Fibroblast of lung (primary cell): ENCODE measurements at places on chromosomes 1 and 21.

- no peak for DNase-seq
These were observed 57.8 kb downstream of the KCNJ15 start for GRCh38 chr21:38314558-38314957.

DNA sequence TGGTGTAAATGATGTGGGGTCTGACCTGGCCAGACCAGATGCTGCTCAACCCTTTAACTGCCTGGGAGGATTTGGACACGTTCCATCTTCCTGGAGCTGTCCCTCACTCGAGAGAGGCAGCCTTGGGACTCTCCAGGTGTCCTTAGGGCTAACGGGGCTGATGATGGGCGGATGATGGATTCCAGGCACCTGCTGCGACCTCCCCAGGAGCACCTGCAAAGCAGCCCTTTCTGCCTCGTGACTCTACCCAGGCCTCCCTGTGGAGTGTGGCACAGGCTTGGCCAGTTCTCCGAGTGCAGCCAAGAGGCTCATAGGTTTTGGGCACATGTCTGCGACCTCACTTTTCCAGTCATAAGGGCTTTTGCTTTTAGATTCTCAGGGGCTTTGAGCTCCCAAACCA lies 12.3 kb upstream of the TRIM17 start:
- DNase-seq: no peak

GRCh38 chr1:15540186-15540585 lies 13.5 kb downstream of the DNAJC16 start:
- DNase-seq: peak; percentile 75

- DNase-seq: no peak
These were observed 89.3 kb downstream of the PAX7 start for GRCh38 chr1:18719786-18720451.

DNA sequence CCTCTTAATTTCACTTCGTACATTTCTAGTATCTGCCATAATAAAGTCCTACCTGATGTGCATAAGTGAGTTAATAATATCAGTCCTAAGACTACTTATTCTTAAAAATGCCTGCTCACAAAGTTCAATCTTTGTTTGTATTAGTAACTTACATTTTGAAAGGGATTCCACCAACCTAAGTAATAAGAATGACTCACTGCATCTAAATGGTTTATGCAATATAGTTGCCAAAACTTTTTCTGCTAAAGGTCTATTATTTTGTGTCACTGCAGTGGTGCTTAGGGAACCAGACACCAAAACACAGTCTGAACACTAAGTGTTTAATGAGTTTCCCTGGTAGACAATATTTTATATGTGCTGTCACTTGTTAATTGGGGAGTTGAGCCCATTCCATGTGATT lies 1.8 kb downstream of the ZNF669 start:
- DNase-seq: peak; percentile 57

GRCh38 chr1:218436997-218437396 lies 91.9 kb downstream of the TGFB2 start:
- no peak for DNase-seq

- DNase-seq: no peak
These were observed 219.4 kb downstream of the LRRC7 start for GRCh38 chr1:69787151-69787550.

DNA sequence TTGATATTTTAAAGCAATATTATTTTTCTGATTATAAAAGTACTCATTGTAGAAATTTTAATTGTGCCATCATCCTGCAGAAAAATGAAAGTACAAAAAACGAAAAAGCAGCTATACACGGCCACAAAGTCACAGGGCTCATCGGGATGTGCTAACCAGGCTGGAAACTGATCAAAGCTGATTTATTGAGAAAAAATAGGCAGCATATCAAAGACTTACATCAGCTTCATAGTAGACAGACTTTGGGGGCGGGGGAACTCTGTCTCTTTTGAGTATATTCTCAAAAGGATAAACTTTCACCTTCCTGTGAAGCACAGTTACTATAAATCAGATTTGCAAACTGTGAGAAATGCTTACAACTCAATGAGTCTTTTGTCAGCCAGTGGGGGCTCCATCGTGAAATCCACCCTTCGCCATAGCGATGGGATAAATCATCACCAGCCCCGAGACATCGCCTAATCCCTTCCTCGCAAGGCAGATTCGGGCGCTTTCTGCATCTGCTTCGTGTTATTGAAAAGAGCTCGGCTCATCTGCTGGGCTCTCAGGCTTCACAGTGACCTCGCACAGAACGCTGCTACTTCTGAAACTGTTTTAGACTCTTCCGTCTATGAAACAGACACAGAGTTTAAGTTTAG lies 69.2 kb upstream of the ERG start:
- DNase-seq: peak; percentile 77

GRCh38 chr1:148308832-148309458 lies 156.9 kb upstream of the NBPF11 start:
- no peak for DNase-seq

DNA sequence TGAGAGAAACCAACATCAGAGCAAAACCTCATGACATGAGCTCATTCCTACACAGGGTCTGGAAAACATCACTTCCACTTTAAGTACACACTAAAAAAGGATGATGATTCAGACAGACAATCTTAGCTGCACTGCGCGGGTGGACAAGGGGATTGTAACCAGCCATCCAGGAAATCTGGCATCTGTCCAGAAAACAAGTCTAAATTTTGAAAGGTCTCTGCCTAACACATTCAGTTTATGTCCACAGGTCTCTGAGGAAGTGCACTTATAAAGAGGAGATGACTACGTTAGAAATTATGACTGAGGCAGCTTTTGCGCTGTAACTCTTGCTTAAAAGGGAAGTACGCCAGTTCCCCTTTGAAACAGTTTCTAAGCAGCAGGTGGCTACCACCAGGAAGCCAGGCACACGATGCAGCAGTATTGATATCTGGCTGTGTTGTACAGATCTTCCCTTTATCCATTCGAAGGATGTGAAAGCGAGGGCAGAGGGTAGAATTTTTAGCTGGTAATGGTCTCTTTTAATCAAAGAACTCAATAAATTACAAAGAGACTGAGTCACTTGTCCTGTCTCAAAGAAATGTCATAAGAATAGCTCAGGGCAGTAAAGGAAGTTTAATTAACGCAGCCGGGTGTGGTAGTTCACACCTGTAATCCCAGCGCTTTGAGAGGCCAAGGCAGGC lies 128.0 kb downstream of the SETD4 start:
- peak; percentile 85 for DNase-seq

DNA sequence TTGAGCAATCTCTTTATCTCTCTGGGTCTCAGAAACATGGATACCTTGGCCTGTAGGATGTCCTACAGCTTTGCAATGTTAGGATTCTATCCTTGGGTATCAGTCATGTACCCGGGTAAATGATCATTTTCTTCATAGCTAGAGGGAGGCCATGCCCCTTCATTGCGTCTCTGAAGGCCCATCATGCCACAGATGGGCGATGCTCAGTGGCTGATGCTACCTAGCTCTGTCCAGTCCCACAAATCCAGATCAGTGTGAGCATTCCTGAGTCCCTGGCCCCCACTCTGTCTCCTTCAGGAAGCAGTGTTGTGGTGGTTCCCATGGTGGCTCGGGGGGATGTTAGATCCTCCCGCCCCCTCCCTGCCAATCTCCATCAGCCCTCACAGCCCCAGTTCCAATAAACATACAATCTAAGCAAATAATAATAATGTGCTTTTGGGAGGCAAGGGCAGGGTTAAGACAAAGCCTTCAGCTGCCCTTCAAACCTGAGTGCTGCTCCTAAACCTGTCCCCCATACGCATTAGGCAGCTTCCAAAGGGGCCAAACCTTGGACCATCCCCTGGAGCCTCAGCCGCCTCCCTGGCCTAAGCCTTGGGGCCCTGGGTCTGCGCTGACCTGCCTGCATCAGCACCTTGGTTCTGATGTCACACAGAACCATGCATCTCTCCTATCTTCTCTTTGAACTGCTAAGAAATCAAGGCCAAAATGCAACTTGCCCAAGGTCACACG lies 681 bp upstream of the GPR61 start:
- no peak for DNase-seq

GRCh38 chr1:21509351-21510112 lies at the start of gene ALPL:
ALPL (plus strand) TSS chr1:21509423; CDS start chr1:21554082, 44,659 bp downstream.
- DNase-seq: no peak

- DNase-seq: peak; percentile 87
These were observed 18.4 kb upstream of the COL6A2 start for GRCh38 chr21:46079352-46080170.

GRCh38 chr1:110604586-110605148 lies 1.5 kb downstream of the KCNA2 start:
- DNase-seq: no peak

- no peak for DNase-seq
These were observed 73.6 kb downstream of the ROR1 start for GRCh38 chr1:63847308-63847910.

DNA sequence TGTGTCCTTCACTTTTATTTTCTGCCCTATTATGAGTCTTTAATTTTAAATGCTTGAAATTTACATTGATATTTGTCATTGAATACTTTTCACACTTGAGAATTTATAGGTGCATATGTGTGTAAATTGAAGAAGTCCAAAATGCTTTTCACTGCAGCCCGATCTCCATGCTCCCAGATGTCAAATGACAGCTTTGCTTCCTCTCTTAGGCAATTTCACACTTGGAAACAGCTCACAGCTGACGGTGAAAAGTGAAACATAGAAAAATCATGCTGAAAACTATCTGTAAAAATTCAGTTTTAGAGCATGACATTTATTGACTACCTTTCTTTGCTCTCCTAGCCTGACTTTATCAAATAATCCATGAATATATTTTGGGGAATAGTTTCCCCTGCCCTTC lies 196.0 kb downstream of the RPS6KC1 start:
- DNase-seq: no peak

- DNase-seq: no peak
These were observed 397.8 kb upstream of the VAMP3 start for GRCh38 chr1:7373251-7373650.

- DNase-seq: no peak
These were observed 43.8 kb downstream of the STPG1 start for GRCh38 chr1:24369801-24370200.

DNA sequence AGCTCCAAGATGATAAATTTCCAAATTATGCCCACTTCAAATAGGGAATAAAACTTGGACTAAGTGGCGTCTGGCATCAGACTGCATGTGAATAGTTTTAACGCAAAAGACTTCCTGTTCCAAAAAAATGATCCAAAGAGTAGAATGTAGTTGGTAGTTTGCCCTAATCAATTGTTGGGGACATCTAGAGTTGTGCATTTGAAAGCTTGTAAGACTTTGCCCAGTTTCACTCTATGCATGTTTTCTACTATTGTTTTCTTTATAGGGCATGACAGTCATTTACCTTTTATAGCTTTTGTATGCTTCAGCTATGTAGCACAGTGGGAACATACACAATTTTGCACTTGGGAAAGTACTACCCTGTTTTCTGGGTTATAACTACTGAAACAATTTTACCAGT lies 86.0 kb downstream of the HS2ST1 start:
- no peak for DNase-seq

DNA sequence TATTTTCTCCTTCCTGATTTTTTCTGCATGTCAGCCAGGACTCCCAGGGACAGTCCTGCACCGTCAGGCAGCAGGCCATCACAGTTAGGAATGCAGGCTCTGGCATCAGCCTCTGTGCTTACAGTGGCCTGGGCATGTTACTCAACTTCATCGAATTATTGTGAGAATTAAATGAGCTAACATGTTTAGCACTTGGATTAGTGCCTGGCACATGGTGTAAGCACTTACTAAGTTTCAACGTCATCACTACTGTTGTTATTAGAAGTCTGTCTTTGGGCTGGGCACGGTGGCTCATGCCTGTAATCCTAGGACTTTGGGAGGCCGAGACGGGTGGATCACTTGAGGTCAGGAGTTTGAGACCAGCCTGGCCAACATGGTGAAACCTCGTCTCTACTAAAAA lies 45.1 kb downstream of the SCCPDH start:
- peak; percentile 79 for DNase-seq

DNA sequence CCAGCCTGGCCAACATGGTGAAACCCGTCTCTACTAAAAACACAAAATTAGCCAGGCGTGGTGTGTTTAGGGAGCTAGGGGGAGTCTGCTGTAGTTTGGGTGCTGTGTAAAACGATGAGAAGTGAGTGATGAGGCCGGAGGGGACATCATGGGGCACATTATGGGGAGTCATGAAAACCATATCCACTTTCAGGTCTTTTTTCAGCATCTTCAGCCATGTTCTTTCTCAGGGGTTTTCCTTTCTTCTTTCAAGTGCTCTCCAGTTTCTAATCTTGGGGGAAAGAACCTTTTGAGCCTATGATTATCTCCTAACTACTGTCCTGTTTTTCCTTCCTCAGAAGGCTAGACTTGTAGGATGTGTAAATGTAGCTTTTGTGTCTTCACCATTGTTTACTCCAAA lies 14.4 kb downstream of the KDM4A start:
- no peak for DNase-seq

DNA sequence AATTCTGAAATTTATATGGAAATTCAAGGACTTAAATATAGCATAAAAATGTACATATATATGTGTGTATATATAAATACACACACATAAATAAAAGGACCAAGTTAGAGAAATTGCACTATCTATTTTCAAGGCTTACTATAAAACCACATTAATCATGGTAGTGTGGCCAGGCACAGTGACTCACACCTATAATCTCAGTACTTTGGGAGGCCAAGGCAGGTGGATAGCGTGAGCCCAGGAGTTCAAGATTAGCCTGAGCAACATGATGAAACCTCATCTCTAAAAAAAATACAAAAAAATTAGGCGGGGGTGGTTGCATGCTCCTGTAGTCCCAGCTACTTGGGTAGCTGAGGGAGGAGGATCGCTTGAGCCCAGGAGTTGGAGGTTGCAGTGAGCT lies 171.4 kb upstream of the GORAB start:
- no peak for DNase-seq

- DNase-seq: peak; percentile 27
These were observed 37.2 kb downstream of the TTLL7 start for GRCh38 chr1:83961571-83962295.

- DNase-seq: no peak
These were observed 27.6 kb upstream of the SLC16A1 start for GRCh38 chr1:112983537-112984131.

DNA sequence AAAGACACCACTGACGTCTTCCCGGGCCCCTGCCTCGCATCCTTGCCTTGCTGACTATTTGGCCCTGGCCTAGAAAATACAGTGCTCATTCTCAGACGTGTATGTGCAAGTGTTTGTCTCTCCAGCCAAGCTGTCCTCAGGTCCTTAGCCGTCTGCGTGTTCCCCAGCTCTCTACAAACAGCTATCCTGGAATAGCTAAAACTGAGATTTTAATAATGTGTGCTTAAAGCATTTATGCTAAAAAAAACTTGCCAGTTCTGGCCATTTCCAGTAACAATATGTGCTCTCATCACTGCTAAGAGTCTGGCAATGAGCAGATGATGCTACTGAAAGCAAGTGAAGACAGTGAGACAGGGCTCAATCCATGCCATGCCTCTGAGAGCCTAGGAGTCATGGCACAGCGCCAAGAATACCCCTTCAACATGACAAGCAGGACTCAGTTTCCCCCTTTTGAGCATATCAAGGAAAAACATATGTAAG lies 55.7 kb downstream of the IRF2BP2 start:
- DNase-seq: no peak

DNA sequence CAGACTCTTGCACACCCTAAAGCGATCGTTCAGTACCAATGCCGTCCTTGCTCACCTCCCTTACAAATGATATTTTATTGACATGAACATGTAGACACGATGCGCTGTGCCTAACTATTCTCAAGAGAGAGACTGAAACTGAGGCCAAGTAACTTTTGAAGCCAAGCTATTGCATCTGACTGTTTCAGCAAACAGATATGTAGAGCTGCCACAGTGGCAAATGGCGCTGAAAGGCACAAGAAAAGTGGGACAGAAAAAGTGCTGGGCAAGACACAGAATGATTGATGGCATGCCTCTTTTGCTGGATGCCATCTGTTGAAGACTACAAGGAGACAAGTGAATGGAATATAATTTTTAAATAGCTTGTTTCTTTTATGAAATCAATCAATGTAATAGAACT lies 1157.2 kb upstream of the ADGRL4 start:
- DNase-seq: no peak
